ENCODE measurements at places on chromosomes 3 and 15.

GRCh38 chr3:69811452-69812401 lies 72.5 kb downstream of the MITF start:
- DNase-seq: no peak

DNA sequence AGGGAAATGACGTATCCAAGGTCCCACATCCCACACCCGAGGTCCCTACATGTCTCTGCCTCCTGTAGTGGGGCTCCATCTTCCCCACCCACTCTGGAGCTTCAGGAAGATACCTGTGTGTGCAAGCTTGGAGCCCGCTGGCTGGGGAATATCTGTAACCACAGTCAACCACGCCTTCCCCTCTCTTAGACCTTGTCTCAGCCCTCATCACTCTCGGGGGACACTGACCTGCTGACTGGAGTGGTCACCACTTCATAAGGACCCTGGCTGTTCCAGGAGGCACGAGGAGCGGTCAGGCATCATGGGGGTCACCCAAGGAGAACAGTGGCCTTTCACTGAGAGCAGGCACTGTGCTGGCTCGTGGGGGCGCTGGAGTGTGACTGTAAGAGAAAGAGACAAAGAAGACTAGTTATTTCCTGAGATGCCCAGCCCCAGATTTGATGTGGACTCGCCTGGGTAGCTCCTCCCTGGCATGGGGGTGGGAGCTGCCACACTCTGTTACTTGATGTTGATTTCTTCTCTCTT lies 48.6 kb downstream of the CTXND1 start:
- DNase-seq: no peak

DNA sequence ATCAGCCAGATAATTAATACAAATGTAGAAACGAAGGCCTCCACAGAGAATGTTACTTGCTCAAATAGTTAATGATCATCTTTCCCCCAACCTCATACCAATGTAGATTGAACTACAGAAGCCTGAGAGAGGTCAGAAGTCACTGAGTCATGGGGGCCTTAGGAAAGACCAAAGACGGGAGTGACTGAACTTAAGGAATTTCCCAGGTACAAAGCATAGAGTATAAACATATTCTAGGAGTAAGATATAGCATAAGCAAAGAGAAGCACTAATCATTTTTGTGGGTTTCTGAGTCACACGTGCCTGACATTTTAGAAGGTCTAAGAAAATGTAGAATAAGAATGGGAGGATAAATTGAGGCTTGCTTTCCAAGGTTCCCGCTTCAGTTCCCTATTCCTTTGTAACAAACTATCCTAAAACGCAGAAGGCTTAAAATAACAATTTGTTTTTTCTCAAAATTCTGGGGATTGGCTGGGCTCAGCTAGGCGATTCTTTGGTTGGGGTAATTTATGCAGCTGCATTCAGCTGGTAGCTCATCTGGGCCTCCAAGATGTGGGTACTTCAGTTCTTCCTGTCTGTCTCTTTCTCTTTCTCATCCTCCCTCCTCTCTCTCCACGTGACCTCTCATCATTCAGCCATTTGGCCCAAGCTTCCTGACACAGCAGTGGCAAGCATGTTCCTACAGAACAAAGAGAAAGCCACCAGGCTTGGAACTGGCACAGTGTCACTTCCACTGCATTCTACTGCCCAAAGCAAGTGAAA lies 422.6 kb downstream of the FOXP1 start:
- DNase-seq: no peak

GRCh38 chr3:16494814-16495431 lies 18.6 kb downstream of the RFTN1 start:
- no peak for DNase-seq

DNA sequence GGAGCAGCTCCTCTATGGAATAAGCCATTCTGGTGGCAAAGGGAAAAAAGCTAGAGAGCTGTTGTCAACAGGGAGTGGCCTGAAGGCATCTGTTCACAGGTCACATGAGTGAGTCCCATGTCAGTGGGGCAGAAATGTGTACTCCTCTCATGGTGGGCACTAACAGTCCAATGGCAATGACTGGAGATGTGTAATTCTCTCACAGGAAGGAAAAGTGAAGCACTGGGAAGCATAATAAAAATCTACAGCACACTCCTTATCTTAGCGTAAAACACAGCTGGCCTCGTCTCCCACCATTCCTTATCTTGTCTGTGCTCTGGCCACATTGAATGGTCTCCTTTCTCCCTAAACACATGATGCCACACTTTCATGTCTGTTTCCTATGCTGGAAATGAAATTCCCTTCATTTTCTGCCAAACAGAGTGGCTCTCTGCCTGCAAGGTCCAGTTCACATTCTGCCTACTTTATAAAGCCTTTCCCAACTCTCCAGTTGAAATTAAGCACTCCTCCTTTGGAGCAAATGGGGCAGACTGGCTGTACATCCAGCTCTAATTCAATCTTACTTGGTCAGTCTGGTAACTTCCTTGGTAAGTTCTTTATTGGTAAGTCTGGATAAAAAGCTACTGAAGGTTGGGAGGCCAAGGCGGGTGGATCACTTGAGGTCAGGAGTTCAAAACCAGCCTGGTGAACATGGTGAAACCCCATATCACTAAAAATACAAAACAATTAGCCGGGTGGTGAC lies 139.8 kb downstream of the RPL22L1 start:
- DNase-seq: no peak

- no peak for DNase-seq
These were observed 84.3 kb downstream of the MB21D2 start for GRCh38 chr3:192833177-192833890.

DNA sequence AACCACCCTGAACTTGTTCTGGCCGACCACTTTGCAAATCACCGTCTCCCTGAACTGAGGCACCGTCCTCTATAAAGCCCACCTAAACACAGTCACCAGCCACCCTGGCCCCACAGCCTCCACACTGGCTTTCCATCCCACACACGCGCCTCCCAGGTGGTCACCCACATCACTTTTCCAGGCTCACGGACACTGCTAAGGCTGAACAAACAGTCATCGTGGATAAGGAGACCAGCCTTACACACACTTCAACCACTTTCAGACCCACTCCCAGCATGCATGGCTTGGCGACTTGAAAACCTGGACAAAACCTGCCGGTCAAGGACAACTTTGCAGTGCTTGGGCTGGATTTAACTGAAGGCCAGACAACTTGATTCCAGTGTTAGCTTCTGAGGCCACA lies 8.4 kb downstream of the CHSY1 start:
- no peak for DNase-seq

DNA sequence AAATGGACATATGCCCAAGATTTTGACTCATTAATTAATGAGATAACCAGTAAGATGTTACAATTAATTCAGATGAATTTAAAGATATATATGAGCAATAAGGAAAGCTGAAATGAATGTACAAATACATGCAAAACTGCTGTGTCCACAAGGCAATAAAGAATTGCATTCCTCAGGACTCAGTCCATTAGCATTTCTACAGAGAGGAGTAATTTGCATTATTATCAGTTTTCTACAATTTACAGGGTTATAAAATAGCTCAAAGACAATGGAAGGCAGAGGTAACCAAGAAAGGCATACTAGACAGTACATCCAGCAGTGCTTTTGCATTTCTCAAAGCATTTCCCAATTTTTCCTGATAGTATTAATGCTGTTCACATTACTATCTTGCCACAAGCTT lies 377.1 kb upstream of the GOLIM4 start:
- DNase-seq: no peak

DNA sequence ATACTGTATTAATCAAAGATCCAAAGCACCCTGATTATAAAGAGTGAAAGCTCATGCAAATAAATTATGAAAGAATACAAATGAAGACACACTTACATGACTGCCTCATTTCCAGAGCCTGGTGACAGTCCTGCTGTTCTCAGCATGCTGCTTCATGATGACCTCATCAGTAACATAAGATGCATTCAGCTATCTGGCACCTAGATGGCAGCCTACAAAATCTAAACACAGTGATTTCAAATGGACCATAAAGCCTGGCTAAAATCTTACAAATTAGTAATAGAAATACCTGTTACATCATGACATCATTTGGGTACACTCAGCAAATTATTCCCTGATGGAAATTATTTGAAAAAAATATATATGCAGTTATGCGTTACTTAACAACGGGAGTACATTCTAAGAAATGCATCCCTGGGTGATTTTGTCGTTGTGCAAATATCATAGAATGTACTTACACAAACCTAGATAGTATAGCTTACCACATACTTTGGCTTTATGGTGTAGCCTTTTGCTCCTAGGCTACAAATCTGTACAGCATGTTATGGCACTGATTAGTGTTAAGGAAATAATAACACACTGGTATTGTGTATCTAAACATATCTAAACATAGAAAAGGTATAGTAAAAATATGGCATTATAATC lies 207.2 kb downstream of the EPHA3 start:
- DNase-seq: no peak

GRCh38 chr15:88897456-88898194 lies 2.3 kb upstream of the HAPLN3 start:
- peak; percentile 87 for DNase-seq

DNA sequence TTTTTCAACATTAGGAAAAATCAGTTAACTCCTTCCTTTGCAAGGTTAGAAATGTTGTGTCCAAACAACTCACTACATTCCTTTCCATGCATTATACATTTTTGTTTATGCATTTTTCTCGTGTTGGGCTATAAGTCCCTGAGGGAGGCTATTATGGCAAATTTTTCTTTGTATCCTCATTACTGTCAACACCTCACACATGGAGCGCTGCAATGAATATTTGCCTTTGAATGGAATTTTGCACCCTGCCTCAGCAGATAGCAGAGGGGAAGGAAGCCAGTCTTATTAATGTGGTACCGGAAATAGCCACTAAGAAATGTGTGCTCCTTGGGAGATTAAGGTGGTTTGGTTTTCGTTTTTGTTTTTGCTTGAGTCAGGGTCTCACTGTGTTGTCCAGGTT lies 134.7 kb downstream of the THSD4 start:
- DNase-seq: no peak

Measured in HT-29 (cell line).